Stimulated activated CD4-positive, alpha-beta T cell treated with anti-CD3 and anti-CD28 coated beads, Interleukin-1b, Interleukin-23, amount 100 ng/mL, for 4 hours (primary cell): ENCODE measurements at places on chromosomes 12 and 14.

DNA sequence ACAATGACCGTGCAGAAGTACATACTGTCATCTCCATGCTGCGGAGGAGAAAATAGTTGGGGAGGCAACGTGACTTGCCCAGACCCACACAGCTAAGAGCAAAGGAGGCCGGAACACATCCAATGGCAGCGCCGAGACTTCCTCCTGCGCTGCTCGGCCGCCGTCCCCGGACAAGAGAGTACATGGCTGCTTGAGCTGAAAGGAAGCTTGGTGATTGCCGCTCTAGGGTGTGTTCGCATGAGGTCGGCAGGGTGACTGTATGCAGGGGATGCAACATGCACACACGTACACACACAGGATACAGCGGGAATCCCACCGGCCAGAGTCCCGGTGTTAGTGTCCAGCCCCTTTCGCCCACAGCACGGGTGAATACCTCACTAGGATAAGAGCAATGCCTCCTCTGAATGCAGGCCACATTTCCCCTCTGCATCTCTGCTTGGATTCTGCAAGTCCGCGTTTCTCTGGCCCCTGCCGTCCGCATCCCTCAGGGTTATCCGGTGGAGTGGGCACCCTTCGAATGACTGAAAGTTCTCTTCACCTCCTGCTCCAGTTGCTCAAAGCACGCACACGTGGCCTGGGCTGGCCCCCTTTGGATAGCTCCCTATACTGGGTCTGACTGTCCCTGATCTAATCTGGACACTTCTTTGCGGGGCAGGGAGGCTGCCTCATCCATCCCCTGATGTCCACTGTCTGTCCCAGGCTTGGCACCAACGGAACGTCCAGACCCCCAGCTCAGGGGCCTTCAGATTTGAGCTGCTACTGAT, 78.8 kb downstream of the GSC start:
- no peak for DNase-seq

- no peak for DNase-seq
Observed at GRCh38 chr14:28987516-28987915, 220.9 kb downstream of the FOXG1 start.

GRCh38 chr12:104662203-104662602, 205.5 kb downstream of the CHST11 start:
- no peak for DNase-seq

GRCh38 chr14:96489327-96489726, 12.9 kb upstream of the PAPOLA start:
- DNase-seq, result no peak

DNA sequence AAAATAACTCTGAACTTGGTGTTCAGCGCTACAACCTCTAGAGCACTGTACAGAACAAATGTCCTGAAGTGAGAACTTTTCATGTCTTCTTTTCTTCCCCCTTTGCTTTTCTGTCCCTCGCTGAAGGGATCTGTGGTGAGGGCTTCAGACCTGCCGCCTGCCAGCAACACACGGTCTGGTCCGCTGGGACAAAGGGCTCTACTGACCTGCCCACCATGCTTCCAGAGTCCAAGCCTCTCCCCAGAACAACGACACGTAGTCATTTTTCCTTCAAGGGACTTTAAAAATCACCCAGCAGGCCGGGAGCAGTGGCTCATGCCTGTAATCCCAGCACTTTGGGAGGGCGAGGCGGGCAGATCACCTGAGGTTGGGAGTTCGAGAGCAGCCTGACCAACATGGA, 140.4 kb downstream of the EFCAB11 start:
- no peak for DNase-seq

DNA sequence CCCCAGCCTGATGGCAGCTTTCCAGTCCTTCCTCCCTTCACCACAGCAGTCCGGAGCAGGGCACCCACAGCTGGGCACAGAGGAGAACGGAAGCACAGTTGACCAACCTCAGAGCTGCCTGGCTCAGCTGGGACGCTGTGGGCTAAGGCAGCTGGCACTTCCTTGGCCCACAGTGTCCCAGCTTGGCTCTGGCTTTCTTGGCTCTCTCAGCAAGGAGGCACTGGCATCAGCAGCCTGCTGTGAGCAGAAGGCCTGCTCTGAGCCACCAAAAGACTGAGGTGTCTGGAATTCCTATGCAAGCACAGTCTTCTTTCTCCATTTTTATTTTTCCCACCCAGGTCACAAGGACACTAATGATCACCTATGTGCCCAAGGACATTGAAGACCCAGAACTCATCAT, 32.6 kb downstream of the NGB start:
- DNase-seq, result no peak

GRCh38 chr14:23094666-23095195, at the start of gene ACIN1:
ACIN1 (minus strand) TSS chr14:23095136; CDS start chr14:23095112, 24 bp downstream.
- DNase-seq, result peak; percentile 99

- DNase-seq, result no peak
Observed at GRCh38 chr14:55600784-55601561, 21.0 kb downstream of the KTN1 start.

DNA sequence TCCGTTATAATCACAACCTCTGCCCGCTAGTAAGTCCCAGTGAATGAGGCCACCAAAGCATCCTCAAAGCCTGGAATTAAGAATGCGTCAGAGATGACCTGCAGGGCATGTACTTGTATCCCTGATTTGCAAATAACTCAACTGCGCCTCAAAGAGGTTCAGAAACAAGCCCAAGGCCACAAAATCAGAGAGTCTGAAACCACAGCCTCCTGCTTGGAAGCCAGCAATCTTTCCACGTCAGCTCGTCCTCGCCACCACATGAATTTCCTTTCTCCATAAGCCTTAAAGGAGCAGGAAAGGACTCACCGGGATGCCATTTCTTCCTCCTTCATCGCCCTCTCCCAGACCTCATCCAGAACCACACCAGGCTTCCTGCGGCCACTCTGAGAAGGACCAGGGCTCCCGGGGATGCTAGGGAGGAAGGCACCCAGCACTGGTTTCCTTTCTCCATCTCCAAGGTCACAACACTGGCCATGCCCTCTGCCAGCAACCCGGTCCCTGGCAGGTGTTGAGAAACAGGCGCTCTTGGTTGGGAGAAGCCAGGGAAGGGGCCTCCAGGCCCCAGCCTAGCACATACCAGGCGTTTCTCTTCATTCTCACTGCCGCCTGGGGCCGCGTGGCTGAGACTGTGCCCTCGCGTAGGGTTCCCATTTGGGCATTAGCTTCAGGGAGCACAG, 191.2 kb upstream of the DIO3 start:
- DNase-seq, result no peak

DNA sequence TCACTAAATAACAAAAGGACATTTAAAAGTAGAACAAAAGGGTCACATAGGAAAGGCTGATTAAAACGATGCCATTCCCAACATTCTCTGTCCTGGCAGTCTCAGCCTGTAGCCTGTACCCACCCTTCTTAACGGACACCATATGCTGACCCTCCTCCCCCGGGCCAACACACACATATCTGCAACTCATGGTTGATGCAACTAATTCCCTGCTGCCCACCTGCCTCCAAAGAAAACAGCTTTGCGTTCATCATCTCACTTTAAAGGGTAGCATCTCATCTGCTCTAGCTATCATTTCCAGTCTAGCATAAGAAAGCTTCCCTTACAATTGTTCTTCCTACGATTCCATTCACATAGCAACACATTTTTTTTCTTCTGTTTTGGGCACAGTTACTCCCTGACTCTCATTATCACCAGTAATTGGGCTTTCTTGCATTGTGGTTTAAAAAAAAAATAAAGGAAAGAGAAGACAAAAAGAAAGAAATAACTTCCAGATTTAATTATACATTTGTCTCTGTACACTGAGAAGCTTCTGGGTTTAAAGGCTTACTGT, 92.9 kb downstream of the KCNC2 start:
- DNase-seq, result no peak

DNA sequence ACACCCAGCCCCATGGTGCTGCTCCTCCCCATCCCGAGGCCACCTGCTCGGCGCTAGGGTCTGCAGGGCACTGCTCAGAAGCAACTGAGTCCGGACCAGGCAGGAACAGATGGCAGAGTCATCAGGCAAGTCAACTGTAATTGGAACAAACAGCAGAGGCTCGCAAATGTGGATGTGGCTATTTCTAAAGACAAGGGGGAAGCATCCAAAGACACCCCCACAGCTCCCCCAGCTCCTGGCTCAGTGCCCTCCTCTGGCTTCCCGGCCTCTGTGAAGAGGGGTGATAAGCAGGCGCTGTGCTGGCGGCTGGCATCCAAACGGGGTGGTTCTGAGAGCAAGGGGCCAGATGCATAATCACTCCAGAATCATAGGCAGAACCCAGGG, 125.6 kb downstream of the PIWIL1 start:
- no peak for DNase-seq

- DNase-seq, result no peak
Observed at GRCh38 chr12:39003541-39004155, 98.3 kb upstream of the CPNE8 start.

GRCh38 chr12:79455286-79455685, 235.5 kb downstream of the PAWR start:
- no peak for DNase-seq

DNA sequence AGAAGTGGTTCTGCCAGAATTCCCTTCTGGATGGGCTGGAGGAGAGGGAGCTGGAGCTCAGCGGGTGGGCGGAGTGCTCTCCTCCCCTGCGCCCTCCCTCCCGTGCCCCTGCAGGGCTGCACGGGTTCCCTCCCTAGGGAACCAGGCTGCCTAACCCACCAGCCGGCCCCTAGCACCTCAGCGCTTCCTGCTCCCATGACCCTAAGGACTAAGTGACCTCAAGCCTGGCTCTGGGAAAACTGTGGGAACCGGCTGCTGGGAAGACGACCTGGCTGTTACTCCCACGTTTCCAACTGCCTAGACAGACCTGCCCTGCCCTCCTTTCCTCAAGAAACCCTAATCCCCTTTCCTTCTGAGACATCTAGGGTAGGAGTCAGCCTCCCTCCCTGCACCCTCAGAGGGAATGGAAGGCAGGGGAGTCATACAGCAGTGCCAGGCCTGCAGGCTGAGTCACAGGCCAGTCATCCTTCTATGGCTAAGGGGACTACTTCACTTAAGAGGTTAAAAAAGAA, 31.5 kb downstream of the SLC6A12 start:
- DNase-seq, result no peak

- no peak for DNase-seq
Observed at GRCh38 chr12:89352242-89352491, 134 bp downstream of the DUSP6 start.

DNA sequence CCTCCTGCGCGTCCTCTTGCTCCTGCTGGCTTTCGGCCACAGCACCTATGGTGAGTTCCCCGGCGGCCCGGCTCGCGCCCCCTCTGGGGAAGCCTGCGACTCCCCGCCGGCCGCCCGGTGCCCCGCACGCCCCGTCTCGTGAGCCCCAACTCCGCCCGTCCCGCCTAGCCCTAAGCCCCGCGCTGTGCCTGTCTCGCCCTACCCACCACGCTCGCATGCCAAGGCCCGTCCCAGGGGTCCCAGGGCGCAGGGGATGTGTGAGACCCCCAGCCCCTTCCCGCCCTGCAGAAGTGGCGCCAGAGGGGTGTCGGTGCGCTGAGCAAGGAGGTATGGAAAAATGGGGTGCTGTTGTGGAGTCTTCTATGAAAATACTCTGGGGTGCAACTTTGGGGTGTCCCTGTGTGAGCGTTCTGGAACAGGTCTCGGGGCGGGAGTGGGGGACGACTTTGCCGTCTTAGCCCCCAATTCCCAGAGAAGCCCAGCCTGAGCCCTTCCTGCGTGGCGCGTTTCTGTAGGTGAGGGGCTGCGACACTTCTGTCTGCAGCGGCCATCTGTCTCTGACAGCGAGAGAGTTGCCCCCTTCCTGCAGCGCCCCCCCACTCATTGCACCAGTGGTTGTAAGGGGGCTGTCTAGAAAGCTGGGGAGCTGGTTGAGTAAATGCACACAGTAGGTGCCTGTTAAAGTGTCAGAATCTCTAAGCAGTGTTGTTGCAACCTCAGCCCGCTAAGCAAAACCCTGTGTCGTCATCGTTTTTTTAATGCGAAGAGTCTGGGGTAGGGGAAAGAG, 587 bp downstream of the DLK1 start:
- DNase-seq, result no peak

- DNase-seq, result no peak
Observed at GRCh38 chr12:48958049-48958388, 732 bp upstream of the ARF3 start.

GRCh38 chr12:31589598-31589903, 1.4 kb downstream of the DENND5B start:
- peak; percentile 5 for DNase-seq

DNA sequence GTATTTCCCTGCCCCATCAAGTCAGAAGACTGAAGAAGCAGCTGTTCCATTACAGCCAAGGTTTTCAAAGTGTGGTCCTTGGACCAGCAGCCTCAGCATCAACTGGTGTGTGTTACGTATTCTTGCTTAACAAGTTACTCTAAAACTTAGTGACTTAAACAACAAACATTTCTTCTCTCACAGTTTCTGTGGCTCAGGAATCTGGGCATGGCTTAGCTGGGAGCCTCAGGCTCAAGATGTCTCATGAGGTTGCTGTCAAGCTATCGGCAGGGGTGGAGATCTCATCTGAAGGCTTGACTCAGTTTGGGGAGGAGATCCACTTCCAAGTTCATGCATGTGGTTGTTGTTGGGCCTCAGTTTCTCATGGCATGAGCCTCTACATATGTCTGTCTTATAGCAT, 174.5 kb downstream of the KTN1 start:
- DNase-seq, result no peak

GRCh38 chr14:36751106-36751505, 89.4 kb downstream of the PAX9 start:
- DNase-seq, result no peak

DNA sequence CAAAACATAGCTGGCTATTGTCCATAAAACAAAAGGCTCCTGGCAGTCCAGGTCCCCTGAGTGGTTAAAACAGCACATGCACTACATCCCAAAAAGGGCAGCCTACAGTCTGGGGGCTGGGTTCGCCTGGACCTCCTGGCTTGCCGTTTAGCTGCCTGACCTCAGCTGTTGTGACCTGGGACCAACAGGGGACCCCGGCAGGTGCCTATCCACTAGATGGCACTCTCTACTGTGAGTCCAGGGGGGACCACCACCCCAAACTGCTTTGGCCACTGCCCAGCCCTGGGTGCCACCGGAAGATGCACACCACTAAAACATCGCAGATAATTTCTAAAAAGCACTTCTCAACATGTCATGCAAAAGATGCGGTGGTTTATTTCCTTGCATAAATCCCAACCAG, 2.9 kb upstream of the RTL1 start:
- no peak for DNase-seq

- no peak for DNase-seq
Observed at GRCh38 chr14:72880820-72881219, 13.1 kb downstream of the DPF3 start.

GRCh38 chr12:32755654-32756475, at the start of gene YARS2:
YARS2 (minus strand) TSS chr12:32755897; CDS start chr12:32755874, 23 bp downstream.
- peak; percentile 76 for DNase-seq

- DNase-seq, result no peak
Observed at GRCh38 chr12:118271183-118271582, 101.5 kb downstream of the TAOK3 start.
